ENCODE measurements at places on chromosomes 5 and 9.

DNA sequence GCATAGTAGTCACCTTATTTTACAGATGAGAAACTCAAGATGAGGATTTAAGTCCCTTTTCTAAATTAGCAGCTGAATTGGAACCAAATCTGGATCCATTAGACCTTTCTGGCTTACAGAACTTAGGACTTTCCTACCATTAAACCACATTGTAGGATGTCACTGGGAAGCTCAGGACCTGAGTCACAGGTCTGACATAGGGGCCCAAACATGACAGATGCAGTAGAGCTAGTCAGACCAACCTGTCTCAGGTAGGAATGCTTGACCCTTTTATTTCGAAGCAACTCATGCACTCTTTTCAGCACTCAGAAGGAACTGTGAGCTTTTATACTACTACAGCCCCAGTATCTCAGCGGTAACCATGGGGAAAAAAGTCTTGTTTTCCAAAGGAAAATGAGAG, 2.6 kb downstream of the RAB24 start:
- no peak for DNase-seq

GRCh38 chr9:116313638-116314037, 160.0 kb downstream of the PAPPA start:
- DNase-seq = no peak

DNA sequence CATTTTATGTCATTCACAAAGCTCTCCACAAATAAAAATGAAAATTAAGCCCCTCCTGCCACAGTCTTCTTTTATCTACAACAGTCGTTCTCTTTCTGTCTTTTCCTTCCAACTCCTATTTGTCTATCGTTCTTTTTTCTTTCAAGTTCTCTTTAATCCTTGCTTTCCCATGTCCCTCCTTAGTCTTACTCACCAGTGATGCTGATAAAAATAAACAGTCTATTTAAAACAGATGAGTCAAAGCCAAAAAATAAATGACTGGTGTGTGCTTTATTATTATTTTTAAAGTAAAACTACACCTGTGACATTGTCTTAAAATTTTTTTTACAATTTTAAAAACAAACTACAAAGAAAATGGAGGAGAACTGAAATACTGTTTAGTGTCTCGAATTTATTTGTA, 137.1 kb upstream of the TMEM161B start:
- DNase-seq = no peak

- no peak for DNase-seq
Observed at GRCh38 chr5:124739634-124740025, 6.8 kb downstream of the ZNF608 start.

DNA sequence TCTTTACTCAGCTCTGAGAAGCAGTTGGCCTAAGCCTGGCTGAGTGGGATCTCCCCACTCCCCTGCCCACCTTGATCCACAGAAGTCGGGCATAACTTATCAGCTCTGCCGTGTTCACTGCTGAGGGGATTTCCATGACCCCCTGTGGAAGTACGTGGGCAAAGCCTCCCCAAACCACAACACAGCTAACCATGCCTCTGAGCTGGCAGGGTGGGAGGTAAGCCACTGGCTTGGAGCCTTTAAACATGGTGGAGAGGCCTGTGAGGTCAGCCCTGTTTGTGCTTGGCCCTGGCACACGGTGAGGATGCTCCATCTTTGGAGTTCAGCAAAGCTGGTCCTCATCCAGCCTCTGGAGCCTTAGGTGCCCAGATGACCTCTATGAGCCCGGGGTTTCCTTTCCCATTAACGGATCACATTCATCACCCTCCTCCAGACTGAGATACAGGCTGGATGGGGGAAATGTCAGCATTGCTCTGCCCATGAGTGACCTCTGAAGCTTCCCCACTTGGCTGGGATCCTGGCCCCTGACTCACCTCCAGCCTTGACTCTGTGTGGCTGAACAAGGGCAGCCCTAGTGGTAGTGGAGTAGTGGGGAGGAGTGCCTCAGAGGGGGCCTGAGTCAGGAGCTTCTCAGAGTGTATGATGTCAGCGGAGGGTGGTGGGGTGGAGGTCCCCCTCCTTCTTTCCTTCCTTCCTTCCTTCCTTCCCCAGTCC, 6.2 kb downstream of the PDLIM4 start:
- DNase-seq = no peak

DNA sequence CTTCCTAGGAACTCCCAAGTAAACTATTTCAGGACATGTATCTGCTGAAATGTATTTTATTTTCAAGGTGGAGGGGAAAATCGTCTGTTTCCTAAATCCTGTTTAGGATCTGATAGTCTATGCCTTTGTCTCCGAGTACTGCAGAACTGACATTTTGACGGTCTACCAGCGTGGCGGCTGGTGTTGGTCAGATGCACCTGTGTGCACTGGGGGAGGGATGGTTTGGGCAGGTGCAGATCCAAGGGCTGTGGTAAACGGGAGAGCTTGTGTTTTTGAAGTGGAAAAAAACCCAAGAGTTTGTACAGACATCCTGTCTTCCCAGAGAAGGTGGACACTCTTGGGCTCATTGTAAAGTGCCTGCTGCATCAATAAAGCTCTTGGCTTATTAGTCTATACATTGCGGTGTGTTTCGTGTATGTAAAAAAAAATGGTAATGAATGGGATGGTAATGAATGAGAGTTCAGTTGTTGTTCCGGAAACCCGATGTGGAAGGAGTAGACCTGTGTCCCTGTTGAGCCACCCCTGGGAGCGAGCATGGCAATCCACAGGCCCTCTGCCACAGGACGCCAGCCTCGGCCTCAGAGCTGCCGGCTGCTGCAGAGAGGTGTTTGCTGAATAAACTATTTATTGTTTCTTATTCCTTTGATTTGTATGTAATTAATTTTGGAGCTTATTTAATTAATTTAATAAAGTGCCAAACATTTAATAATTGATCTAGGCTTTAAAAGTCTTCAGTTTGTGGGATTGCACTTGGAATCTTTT, 15.3 kb downstream of the ARPC5L start:
- DNase-seq = no peak

DNA sequence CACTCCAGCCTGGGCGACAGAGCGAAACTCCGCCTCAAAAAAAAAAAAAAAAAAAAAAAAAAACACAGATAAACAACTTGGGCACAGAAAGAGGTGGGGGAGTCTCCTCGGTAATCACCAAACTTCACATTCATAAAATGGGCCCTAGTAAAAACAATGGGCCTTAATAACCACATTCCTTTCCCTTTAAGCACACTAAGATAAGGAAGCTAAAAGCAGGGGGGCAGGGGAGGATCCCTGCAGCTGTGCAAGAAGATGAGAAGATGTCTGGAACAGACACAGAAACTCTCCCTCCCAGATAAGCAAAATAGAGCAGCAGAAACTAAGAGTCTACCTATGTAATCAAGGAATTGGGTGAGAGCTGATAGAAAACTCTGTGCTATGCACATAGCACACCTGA, 111.2 kb upstream of the FAM174A start:
- no peak for DNase-seq

DNA sequence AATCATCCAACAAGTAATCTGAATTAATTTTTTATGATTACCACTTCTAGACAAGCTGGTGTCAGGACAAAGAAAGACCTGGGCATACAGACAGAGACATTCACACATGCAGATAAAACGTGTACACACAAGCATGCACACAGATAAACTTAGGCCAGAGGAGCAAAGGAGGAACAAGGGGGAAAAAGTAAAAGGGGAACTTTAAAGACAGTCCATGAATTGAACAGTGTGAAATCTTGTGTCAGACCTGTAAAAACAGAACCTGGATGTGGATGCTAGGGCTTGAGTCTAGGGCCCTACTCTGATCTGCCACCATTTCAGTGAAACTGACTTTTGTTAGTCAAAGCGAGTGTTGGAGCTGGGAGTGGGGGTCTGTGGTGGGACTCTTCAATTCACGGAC, 11.2 kb upstream of the ZSWIM6 start:
- no peak for DNase-seq

DNA sequence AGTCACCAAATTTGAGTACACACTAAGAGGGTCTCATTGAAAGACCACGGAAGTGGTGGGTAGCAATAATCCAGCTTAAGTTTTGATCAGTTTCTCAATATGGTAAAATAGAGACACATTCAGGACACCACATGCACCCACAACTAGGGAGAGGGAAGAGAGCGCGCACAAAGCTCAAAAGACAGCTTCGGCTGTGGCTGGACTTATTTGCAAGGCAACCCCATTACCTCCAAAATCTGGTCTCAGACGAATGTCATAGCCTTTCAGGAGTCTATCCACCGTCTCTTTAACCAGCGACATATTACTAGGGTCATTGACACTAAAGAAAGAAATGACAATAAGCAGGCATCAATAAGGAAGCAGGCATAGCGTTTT, 443 bp downstream of the GABRB2 start:
- no peak for DNase-seq

DNA sequence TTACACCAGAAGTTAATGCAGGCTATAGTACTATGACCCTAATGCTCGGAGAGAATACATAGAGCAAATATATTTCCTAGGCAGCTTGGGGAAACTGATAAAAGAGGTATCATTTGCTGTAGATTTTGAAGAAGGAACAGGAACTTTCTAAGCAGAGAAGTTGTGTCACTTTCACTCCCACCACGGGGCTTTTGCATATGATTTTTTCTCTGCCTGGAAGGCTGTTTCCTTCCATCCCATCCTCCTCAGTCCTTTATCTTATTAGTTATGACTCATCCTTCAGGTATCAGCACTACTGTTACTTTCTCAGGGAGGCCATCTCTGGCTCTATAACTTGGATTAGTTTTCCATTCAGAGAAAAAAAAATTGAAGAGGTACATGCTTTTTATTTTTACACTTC, 2006.1 kb upstream of the WWC1 start:
- DNase-seq = no peak

DNA sequence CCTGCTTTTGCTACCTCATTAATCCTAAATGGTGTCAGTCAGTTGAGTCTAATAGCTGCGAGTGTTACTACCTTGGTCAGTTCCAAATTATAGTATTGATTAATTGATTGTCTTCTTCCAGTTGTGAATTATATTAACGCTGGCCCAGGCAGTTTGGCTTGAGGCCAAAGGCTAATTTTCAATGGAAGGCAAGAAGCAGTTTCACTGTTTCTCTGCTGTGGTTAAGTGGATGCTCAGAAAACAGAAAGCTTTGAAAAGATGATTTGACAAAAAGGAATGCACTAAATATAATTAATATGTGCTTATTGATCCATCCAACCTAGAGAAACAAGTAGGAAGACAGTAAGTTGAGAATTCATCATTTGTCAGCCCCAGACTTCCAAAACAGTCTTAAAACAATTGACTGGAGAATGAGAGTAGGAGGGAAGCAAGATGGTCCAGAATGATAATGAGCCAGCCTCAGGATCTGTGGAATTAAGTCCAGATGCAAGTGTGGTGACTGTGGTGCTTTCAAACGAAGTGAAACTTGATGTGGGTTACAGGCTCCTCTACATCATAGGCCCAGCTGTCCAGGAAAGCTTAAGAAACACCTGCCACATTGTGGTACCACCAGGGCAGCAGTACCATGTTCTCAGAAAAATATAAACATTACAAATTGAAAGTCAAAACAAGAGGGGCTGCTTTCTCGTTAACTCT, 1371.0 kb upstream of the DMAC1 start:
- no peak for DNase-seq

DNA sequence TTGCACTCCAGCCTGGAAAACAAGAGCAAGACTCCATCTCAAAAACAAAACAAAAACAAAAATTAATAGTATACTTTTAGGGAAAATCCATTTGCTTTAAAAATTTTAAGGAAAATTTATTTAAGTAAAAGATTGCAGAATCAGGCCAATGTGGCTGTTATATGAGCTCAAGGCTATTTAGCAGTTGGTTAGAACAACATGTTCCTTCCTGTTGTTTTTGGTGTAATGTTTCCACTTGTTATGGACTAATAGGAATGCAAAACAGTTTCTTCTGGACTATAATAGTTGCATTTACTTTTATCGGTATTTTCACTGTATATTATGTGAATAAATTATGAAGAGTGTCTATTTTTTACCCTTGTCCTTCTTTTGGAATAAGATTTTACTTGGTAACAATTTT, 3.0 kb upstream of the CDC42SE2 start:
- DNase-seq = no peak

GRCh38 chr5:53826504-53826903, 266.1 kb downstream of the NDUFS4 start:
- DNase-seq = no peak

DNA sequence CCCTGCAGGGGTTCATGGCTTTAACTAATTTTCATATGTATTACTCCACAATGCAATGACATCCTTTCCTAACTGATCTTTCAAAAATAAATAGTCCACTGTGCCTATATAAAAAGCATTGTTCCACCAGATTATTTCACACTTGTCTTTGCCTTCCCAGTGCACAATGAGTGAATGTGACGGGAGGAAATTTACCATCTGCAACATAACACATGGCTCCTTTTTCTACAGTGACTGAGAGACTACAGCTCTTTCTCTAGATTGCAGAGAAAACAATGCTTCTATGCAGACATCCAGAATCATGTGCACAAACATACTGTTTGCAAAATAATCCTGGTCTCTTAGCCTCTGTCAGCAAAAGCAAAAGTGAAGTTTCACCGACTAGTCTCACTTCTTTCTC, 483.7 kb upstream of the PIK3R1 start:
- DNase-seq = no peak

GRCh38 chr5:24110004-24110615, 534.7 kb downstream of the CDH10 start:
- DNase-seq = no peak

DNA sequence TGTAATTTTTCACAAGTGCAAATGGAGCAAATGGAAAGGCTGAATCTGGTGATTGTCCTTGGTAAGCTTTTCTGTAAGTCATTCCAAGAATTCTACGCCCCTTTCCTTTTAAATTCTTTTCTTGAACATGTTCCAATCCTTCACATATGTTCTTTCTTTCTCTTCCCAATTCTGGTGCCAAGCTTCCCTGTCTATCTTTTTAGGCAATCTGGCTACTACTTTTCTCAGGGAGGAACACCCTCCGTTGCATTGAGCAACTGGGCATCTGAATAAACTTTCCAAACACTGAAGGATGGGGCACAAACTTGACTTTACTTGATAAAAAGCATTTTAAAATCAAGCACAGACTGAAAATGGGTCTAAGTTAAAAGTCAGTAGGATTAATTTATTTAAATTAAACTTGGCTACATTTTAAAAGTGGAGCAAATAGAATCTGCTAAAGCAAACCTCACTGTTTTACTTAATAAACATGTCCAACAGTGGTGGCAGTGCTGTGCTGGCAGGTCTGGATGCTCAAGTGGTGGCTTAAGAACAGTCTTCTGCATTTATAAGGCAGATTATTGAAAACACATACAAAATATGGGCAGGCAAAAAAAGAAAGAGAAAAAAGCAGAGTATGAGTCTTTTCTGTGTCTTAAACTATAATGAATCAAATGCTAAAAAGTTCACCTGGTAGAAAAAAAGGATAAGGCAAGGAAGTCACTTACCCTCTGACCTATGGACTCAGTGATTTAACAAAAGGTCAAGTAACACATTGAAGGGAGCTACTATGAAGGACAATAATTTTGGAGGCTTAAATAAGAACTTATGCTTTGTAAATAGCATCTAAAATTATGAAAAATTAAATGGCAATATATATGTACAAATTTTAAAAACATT, 5.4 kb downstream of the ELL2 start:
- DNase-seq = no peak

GRCh38 chr5:137960819-137961218, 71.6 kb downstream of the PKD2L2 start:
- DNase-seq = no peak

- no peak for DNase-seq
Observed at GRCh38 chr9:37926737-37927118, 22.8 kb upstream of the SLC25A51 start.

- no peak for DNase-seq
Observed at GRCh38 chr5:5755888-5756287, 333.4 kb downstream of the ICE1 start.

- DNase-seq = no peak
Observed at GRCh38 chr5:159888860-159889259, 27.4 kb upstream of the ADRA1B start.

- peak; percentile 25 for DNase-seq
Observed at GRCh38 chr9:99823681-99824377, 2.1 kb downstream of the NR4A3 start.
